ENCODE measurements at places on chromosomes 11 and 22.

GRCh38 chr22:39246217-39246616 lies 1.4 kb upstream of the PDGFB start:
- DNase-seq, result no peak

GRCh38 chr11:70511345-70511744 lies 113.0 kb downstream of the CTTN start:
- DNase-seq, result no peak

DNA sequence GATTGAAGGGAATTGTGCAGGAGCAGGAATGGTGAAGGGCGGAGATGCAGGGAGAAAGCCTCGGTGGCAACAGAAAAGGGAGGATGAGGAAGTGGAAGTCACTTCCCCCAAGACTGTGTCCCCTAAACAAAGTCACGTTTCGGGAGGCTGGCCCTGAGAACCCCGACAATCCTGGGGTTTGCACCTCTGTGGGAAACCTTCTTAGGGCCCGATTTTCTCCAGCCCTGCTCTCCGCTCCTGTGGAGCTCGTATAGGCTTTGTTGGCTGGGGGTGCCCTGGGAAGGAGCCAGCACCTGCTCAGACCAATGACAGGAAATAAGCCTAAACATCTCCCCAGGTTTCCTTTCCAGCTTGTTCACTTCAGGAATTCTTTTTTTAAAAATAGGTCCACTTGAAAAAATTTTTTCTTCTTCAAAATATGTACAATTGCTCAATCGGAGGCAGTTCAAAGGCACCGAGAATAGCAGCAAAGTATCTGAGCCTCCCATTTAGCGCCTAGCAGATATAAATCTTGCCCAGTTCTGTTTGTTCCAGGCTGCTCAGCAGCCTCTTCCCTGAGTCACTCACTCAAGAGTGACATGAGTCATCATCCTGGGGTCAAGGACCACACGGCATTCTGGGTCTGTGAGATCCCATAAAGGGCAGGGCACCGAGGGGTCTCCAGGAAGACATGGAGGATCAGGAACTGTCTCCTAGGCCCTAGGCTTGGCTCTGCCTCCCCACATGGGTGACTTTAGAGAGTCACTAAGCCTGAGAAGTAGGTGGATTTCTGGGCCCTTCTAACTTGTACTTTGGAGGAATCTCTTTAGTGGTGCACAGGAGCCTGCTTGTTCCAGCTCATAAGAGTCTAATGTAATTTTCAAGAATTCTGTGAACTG lies 34.0 kb downstream of the IRAG1 start:
- no peak for DNase-seq

GRCh38 chr11:47917599-47918369 lies 62.6 kb upstream of the PTPRJ start:
- peak; percentile 34 for DNase-seq

- DNase-seq, result no peak
Observed at GRCh38 chr11:78289552-78290292, 101.0 kb downstream of the USP35 start.

- DNase-seq, result no peak
Observed at GRCh38 chr22:46457502-46458488, 79.6 kb downstream of the CELSR1 start.

- DNase-seq, result no peak
Observed at GRCh38 chr11:83661491-83662350, 375.6 kb upstream of the CCDC90B start.

GRCh38 chr11:46949297-46949696 lies 12.7 kb downstream of the CSTPP1 start:
- no peak for DNase-seq

DNA sequence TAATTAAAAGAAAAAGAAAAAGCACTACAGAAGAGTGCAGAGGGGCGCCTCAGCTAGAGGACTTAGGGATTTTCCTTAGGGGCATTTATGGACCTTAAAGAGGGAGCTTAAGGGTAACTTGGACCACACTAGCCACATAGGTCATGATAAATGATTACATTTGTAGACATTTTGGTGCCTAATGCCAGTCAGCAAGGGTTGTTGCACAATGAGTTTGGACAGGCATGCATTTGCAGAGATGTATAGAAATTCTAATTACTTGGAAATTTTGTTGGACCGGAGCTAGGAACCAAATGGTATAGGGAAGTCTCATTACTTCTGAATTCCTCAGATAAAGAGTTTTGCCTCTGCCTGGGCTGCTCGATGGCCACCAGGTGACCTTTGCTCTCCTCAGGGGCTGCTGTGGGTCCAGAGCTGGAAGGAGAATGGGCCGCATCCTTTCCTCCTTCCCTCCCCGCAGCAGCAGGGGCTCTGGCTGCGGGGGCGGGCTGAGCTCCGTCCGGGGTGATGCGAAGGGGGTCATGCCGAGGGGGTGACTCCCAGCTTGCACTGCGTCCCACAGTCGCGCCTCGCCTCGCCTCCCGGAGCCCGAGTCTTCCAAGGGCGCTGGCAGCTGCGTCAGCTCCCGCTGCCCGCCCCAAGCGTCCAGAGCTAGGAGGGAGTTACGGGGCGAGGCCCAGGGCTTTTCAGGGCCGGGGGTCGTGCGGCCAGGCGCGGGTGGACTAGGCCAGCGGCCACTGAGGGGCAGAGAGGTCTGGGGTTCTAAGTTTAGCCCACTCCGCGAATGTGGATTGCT lies 20.3 kb upstream of the MALAT1 start:
- DNase-seq, result no peak

GRCh38 chr11:1237851-1238250 lies 15.0 kb downstream of the MUC5B start:
- DNase-seq, result no peak

- no peak for DNase-seq
Observed at GRCh38 chr22:28034145-28034759, 115.2 kb upstream of the PITPNB start.

- DNase-seq, result peak; percentile 91
Observed at GRCh38 chr22:37244114-37244921, at the start of gene RAC2. RAC2 (minus strand) TSS chr22:37244269; CDS start chr22:37244148, 121 bp downstream.

DNA sequence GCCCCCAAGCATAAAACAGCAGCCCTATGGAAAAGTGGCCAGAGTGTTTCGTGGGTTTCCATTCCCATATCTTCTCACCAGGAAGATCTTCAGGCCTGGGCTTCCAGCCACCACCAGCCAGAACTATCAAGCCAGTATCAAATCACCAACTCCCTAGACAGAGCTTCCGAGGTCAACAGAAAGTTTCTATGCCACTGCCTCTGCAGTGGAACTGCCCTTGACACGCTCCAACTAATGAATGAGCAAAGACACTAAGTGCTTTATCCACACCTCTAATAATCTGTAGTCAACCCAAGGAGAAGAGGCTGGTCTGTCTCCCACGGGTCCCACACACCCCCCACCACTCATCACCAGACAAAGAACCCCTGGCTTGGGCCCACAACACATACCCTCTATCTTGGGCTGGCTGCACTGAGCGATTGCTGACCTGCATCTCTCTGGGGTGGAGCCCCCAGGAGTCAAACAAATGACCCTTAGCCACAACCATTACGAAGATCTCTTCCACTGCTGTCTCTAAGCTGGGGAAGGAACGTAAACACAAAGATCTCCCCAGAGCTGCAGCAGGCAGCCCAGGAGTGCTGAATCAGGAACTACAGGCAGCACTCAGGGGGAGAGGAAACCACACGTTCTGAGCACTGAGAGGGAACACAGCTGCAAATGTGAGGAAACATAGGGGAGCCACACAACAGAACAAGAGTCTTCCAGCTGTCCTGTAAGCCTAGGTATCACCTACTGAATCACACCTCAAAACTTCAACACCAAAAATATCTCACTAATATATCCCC lies 9.7 kb downstream of the OR5AN1 start:
- DNase-seq, result no peak

Measured in CD4-positive, alpha-beta T cell treated with Interleukin-4 for 1 hour (primary cell).